Activated CD8-positive, alpha-beta memory T cell treated with anti-CD3 and anti-CD28 coated beads for 1 hour (primary cell): ENCODE measurements at places on chromosomes 5 and 9.

DNA sequence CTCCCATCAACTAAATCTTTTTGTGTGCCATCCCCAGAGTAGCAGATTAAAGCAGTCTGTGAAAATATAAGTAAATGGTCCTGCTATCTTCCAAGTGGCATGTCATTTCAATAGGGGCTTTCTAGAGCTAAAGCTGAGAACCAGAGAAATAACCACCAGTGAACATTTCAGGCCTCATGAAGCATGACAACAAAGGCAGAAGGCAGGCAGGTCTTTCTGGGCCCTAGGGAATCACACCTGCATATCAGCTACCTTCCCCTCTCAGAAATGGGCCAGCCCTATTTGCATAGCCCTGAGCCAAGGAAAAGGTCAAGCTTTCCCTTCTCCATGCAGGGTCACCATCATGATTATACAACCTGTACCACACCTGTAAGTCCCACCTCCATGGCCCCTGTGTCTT lies 205.3 kb downstream of the DEPDC1B start:
- DNase-seq: no peak

DNA sequence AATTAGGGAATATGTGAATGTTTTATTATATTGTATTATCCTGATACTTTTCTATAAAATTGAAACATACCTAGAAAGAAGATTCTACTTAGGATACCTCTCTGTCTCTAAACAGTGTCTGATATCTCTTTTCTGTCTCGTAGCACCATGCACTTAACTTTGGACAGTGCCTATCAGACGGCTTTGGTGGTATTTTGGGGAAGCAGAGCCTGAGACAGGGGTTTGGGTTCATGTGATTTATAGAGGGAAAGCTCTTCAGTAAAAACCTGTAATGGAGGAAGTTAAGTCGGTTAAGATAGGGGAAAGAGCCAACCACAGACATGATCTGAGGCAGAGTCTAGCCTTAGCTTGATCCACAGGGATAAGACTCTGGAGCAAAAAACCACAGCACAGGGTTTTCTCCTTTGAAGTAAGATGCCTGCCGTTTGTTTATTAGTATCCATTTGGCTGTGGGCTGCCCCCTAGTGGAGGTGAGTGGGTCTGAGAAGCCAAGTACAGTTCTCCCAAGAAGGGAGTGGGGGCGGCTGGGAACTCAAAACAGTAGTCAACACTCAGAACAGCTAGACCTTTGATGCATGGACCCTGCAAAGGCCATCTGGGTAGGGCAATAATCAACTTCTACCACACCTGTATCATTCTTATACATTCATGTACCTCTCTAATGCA lies 141.2 kb upstream of the ASTN2 start:
- DNase-seq: no peak

DNA sequence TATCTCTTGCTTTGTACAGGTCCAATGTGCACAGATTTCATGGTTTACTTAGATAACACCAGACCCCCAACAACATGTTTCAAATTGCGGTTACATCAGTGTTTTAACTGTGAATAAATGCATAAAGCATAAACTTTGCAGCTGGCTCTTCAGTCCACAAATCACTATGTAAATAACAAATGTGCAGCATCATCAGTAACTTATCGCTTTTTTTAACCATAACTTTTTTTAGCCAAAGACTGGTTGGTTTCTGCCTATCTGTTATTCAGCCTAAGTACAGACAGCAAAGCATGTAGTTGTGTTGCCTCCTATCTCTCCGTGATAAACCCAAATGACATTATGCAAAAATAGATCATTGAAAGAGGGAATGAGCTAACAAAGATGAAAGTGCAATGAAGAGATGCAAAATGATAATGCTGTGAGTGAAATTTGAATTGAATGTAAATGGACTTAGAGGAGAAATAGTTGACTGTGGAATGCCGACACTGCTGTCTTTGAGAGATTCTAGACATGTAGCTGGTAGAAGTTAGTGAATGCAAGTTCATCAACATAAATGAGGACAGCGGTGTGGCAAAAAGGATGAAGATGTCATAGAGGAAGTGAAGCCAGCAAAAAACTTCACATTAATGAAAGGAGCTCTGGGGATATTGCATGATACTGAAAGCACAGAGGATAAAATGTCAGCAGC lies 108.8 kb downstream of the PDE8B start:
- DNase-seq: no peak

DNA sequence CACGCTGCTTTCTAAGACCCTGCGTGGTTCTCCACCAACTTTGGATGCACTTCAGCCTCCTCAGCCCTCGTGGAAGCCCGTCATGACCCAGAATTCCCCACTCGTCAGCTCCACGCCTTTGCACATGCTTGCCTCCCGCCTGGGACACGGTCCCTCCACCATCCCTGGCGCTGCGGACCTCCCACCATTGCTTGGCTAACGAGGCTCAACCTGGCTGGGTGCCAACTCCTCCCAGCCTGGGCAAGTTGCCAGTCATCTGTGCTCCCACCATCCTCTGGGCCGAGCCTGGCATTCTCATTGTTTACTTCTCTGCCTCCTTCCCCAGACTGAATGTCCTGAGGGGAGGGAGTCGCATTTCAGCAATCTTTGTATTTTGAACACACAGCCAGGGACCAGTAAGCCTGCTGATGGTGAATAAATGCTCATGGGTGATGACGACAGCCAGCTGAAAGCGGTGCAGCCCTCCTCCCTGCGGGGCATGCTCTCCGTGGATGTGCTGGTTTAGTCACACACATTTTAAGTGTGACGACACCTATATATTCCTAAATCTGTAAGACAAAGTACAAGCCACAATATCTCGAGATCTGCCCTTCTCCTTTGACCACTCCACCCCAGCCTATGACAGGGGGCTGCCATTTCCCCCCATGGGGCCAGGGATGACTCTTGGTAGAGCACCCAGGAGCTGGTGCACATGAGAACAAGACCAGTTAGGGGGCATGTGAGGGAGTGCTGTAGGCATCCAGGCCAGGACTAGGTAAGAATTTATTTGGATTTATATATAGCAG lies 37.6 kb downstream of the ANKRD33B start:
- DNase-seq: no peak

- DNase-seq: no peak
Observed at GRCh38 chr9:5445886-5446285, 4.5 kb upstream of the CD274 start.

- no peak for DNase-seq
Observed at GRCh38 chr5:143306040-143306439, 97.4 kb downstream of the NR3C1 start.

GRCh38 chr5:124922255-124922975 lies 176.0 kb upstream of the ZNF608 start:
- DNase-seq: no peak

DNA sequence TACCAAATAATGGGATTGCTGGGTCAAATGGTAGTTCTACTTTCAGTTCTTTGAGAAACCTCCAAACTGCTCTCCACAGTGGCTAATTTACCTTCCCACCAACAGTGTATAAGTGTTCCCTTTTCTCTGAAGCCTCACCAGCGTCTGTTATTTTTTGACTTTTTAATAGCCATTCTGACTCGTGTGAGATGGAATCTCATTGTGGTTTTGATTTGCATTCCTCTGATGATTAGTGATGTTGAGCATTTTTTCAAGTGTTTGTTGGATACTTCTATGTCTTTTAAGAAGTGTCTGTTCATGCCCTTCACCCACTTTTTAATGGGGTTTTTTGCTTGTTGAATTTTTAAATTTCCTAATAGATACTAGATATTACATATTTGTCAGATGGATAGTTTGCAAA lies 28.4 kb upstream of the SUSD1 start:
- no peak for DNase-seq

DNA sequence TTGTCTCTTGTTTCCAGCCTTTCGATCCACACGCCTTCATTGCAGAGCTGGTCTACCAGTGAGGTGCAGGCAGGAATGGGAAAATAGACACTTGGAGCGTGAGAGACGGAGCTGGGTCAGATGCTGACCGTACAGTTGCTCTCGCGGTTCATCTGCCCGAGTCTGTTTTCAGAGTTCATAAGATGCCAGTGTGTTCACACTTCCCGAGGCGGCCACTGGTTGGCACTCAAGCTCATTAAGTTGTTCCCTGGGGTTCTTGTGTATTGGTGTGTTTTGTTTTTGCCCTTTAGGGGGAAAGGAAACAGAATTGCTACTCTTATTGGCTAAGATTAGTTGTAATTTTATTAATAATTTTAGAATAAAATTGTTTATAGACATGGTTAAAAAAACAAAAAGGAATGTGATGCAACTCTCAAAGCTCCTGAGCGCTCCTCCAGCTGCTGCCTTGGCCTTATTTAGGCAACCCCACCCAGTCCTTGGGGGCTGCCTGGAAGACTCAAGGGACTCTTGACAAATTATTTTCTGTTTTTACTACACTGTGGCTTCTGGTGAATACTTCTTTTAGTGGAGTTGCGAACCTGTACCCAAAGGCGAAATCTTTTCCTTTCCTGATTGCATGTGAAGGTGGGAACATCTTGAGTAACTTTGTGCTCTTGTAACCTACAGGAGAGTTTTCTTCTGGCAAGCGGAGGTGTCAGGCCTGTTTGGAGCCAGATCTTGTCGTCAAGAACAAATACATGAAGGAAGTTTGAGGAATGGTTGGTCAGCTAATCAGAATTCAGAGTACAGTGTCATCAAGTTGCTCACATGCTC lies 146.1 kb downstream of the MAST4 start:
- no peak for DNase-seq

GRCh38 chr5:35488055-35488454 lies 129.6 kb upstream of the SPEF2 start:
- DNase-seq: no peak

GRCh38 chr5:39160576-39161213 lies 58.7 kb downstream of the FYB1 start:
- DNase-seq: no peak

- DNase-seq: no peak
Observed at GRCh38 chr9:133953976-133954709, 38.0 kb downstream of the VAV2 start.

DNA sequence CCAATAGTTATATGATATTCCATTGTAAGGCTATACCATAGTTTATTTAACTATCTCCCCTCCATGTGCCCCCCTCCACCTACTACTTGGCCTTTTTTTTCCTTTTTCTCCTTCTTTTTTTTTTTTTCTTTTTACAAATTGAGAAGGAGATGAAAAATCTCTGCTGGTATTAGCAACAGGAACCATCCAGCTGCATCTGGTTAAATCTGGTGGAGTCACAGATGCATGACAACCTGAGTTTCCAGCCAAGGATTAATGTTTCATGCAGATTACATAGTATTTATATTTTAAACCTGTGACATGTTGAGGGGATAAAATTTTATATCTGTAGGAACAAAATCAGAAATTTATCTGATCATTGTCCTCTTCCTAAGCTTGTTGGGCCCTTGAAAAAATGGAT lies 128.5 kb upstream of the IQGAP2 start:
- no peak for DNase-seq

DNA sequence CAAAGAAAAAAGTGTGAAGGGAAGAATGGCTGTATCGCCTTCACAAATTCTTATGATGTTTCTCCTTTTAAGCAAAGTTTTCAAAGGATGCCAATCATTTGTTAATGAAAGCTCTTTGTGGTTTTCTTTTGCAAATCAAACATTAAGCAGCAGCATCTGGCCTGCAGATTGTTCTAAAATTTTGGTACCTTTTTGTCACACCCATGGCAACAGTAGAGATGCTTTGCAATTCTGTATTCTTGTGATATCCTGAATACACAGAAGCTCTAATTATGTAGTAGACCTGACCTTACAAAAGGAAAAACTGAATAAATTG lies 79.8 kb downstream of the CDO1 start:
- no peak for DNase-seq
